ENCODE measurements at places on chromosomes 7 and 10.
A peak's percentile ranks its signal among the peaks of the same experiment; 100 is the strongest.

- DNase-seq, result peak; percentile 53
Measured at GRCh38 chr10:124886195-124886594, 55.7 kb upstream of the ZRANB1 start.

DNA sequence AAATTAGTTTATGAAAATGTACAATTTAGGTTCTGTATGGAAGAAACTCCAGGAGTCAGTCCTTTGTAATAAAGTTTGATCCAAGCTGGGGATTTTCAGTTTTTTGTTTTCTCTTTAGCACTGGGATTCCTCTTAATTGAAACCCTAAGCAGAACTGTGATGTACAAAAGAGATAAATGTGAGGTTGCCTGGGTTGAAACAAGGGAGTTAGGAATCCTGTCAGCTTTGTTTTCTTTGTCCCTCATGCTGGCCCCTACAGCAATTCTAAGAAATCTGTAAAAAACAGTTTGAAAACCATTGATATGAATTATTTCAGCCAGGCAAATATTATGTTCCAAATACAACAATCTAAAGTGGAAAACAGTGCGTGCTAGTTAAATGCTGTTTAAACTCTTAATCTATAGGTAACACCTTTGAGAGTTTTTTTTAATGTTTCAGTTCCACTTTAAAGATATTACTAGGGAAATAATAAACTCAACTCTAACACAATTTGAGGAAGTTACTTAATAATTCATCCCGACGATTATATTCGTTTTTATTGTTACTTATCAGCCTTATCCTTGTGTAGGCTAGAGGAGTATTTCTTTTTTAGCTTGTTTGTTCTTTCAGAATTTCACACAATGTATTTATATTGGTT is 65.3 kb downstream of the SGCE start:
- DNase-seq, result no peak

GRCh38 chr7:116786791-116787443 is 75.5 kb upstream of the CAPZA2 start:
- peak; percentile 47 for DNase-seq

- peak; percentile 99 for DNase-seq
Measured at GRCh38 chr7:137953043-137953664, 48.7 kb downstream of the CREB3L2 start.

GRCh38 chr10:77027141-77027540 is 610.5 kb downstream of the KCNMA1 start:
- DNase-seq, result no peak

GRCh38 chr10:133102415-133103095 is 14.8 kb downstream of the ADGRA1 start:
- DNase-seq, result no peak

- DNase-seq, result no peak
Measured at GRCh38 chr10:15642095-15642494, 77.6 kb downstream of the ITGA8 start.

- DNase-seq, result no peak
Measured at GRCh38 chr7:123190109-123190831, 9.5 kb downstream of the SLC13A1 start.

- DNase-seq, result peak; percentile 14
Measured at GRCh38 chr7:124275411-124275810, 242.5 kb upstream of the TMEM229A start.
